Activated CD4-positive, alpha-beta T cell treated with anti-CD3 and anti-CD28 coated beads, Interleukin-2, Interleukin-4, amounts not matched to agents 100 ng/mL and 50 ng/mL, durations not matched to agents 16 hours and 8 hours (primary cell): ENCODE measurements at places on chromosomes 1 and 21.

DNA sequence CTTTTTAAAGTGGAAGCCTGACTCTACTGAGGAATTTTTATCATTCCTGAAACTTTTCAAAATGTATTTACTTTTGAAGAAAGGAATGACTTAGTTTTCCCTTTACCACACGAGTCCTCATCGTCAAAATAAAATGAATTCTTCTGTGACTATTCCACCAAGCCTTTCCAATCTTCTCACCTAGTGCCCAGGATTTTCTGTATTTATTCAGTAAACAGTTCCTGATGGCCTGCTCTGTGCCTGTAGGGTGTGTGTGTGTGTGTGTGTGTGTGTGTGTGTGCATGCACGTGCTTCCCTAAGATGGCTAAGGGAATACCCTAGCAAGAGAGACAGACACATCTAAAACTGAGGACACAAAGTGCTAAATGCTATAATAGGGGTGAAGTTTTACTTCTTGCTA lies 395.0 kb upstream of the USP24 start:
- DNase-seq = no peak

GRCh38 chr1:91476533-91477217 lies 24.0 kb upstream of the CDC7 start:
- no peak for DNase-seq

DNA sequence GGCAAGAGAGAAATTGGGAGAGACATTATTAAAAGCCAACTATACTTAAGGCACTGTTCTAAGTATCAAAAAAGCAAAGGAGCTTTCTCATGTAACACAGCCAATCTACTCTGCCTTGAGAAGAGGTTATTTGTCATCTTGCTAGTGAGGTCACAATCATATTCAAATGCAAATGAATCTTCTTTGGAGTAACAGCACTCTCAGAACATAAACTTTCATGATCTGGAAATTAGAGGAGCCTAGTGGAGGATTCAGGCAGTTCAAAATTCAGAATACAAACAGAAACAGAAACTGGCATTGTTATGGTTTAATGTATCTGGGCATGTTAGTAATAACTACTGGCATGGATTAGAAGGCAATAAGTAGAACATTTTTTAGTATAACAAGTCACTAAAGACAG lies 57.4 kb downstream of the ARID4B start:
- DNase-seq = no peak

DNA sequence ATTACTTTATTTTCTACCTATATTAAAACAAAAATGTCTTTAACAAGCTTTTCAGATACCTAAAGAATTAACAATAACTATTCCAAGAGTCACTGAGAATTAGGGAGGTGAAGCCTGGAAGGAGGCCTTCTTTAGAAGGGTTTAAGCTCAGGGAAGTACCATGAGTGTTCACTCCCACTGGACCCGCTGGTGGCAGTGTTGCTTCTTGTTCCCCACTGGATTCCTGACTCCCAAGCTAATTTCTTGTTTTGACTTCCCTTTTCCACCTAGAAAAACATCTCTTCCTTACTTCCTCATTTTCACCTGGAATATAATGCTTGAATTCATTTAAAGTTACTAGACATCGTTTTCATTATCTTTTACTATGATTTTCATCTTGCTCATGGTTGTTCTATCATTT lies 264.2 kb downstream of the HMCN1 start:
- DNase-seq = no peak

GRCh38 chr1:226086776-226087175 lies 24.3 kb downstream of the H3-3A start:
- no peak for DNase-seq

DNA sequence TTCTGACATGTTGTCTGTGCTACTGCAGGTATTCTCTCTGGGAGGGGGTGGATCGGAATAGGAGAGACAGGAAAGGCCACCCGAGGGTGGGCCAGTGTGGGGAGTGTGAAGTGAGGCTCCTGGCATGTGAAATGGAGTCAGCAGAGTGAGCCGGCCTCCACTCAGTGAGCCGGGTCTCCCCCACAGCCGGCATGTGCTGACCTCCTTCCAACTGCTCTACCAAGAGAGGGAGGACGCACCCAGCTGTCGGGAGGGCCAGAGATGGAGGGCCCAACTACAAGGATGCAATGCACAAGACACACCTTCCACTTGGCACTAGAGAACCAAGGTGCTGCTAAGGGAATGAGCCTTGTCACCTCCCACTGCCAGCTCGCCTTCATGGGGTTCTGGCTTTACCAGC lies 28.2 kb upstream of the CLSTN1 start:
- DNase-seq = no peak

DNA sequence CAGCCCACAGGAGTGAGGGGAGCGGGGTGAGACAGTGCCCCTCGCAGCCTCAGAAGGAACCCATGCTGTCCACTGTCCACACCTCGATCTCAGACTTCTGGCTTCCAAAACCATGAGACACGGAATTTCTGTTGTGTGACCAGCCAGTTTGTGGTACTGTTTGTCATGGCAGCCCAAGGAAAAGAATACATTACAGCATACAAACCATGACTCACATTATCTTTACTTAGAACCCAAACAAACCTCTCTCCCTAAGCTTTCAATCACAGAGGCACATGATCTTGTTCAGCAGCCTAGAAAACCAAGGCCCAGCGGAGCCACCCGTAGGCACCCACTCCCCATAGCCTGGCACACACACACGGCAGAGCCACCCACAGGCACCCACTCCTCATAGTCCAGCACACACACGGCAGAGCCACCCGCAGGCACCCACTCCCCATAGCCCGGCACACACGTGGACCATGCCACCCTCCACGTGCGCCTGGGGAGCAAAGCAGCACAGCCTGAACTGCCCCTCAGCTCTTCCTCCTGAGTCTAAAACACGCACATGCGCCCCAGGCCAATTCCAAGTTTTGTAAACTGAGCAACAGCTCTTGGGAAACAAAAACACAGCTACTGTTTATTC lies 458 bp upstream of the KRTAP10-4 start:
- no peak for DNase-seq

- DNase-seq = peak; percentile 66
These were observed 49.0 kb downstream of the LRRC53 start for GRCh38 chr1:74463333-74463988.

DNA sequence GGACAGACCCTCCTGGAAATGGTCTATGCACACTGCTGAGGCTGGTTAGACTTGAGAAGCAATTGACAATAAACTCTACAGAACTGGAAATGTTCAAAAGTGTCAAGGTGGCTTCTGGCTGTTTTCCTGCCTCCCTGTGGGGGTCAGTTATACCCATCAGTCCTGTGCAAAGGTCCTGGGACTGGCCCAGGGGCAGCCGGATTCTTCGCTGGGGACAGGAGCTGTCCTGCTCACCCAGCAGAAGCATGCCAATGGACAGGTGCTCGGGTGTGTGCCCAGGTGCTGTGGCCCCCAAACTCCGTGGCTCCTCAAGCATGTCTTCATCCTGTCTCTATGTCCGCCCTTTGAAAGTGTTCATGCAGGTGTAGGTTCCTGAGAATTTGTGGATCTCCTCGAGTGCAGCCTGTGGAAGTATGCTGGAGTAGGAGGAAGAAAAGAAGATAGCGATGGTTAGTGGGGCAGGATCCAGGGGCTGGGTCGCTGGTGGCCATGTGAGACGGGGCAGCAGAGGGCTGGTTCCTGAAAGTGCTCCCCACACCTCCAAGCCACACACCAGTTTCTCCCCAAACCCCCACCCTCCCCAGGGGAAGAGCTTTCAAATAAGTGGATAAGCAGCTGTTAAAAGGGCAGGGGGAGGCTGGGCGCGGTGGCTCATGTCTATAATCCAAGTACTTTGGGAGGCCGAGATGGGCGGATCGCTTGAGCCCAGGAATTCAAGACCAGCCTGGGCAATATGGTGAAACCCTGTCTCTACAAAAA lies 49.8 kb downstream of the DHRS3 start:
- DNase-seq = no peak
